ENCODE measurements at places on chromosomes 3 and 15. TPM values are rescaled to one million over a fixed set of nuclear protein-coding genes. Genes with fewer than 3 reads are reported as not detected.

DNA sequence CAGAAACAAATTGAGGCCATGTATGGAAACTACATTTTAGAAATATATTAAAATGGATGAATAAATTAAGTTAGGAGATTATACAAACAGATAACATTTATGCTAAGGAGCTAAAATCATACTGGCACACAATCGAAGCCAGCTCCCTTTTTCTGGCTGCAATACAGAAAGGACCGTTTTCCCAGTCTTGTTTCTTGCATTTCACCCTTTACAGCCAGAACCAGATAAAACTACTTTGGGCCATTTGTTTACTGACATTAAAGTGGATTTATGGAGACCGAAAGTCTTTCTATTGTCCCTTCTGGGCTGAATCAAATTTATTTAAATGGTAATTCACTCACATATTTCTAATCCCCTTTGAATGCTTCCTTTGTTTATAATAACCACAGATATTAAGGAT is 50.1 kb upstream of the CNTN3 start:
- H3K36me3 ChIP-seq, result no peaks in the 10 kb centered on the region
- H3K27me3 ChIP-seq, result no peaks in the 10 kb centered on the region
- DNase-seq, result no peak
- no peak overlapping the region for H3K4me3 ChIP-seq
- H3K27ac ChIP-seq, result no peak overlapping the region
- H3K4me1 ChIP-seq, result no peaks in the 10 kb centered on the region

DNA sequence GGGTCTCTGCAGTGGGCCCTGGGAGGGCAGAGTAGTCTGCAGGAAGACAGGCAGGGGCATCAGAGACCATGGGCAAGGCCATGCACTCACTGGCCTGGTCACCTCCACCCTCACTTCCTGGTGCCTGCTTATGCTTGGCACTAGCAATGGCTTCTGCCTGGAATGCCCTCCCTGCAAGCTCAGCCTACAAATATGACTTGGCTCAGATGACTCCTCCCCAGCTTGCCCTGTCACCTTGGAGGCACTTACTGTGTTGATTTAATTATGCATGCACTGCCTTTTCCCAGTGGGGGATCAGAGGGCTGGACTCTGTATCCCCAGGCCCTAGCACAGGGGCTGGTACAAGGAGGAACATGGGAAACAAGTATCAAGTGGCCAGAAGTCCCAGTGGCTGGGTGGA is 7.8 kb downstream of the C3orf18 start:
- no peaks in the 10 kb centered on the region for H3K4me1 ChIP-seq
- H3K27ac ChIP-seq, result no peak overlapping the region
- no peaks in the 10 kb centered on the region for H3K36me3 ChIP-seq
- DNase-seq, result no peak
- no peaks in the 10 kb centered on the region for H3K27me3 ChIP-seq

Gene KLHL6
- total RNA-seq, result 72.6 TPM

Gene CYP1A2
- not detected for total RNA-seq

DNA sequence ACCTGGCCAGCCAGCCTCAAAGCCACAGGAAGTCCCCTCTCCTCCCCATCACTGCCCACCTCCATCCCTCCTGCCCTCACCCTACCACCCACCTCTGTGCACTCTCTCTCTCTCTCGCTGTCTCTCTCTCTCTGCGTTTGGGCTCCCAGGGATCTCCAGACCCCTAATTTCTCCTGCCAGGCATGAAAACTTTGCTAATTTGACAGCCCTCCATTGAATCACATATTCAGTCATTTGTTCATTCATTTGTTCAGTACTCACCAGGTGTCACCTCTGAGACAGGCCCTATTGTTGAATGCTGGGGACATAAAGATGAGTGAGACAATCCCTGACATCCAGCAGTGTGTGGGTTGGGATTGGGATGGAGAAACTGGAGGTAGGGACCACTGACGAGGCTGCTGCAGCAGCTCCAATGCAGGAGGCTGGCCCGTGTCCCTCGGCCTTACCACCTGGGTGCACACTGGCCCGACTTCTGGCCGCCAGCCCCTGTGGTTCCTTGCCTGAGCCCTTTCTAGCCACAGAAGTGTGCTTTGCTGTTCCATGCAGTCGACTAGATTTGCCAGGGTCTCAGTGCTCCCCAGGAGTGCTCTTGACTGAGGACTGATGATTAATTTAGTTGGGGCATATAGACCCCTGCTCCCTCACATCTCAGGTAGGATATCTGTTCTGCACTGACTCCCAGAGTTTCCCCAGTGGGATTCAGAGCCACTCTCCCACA is 38.6 kb upstream of the TSEN2 start:
- DNase-seq, result no peak
- H3K4me1 ChIP-seq, result no peaks in the 10 kb centered on the region
- no peak overlapping the region for H3K4me3 ChIP-seq

DNA sequence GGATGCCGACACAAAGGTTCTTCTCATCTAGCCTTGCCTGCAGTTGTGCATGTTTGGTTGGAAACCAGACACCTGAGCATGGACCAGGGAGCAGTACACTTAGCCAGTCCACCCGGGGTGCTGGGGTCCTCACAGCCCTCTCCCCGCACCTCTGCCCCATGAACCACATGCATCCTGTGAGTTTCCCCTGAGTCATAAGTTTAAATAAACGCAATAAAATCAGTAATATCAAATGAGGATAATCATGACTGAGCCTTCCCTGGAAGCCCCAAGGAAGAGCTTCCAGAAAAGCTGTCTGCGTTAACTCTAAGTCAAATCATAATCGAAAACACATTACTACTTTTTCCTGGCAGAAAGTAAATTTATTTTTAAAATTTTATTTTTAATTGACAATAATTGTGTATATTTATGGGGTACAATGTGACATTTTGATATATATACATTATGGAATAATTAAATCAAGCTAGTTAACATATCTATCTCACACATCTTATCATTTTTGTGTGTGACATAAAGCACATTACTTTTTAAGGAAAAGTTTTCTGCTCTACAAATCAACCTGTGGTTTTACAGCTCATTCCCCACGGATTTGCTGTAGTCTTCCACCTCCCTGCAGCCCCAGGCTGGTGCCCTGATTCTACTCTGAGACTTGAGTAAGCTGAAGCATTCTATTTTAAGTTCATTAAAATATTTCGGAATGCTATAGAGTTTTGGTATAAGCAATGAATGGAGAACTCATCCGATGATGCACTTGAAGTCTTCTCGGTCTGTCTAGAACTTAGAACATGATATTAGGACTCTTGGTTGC is 166.0 kb upstream of the EIF1B start:
- no peak overlapping the region for H3K27ac ChIP-seq
- DNase-seq, result no peak
- no peak overlapping the region for H3K4me3 ChIP-seq
- H3K4me1 ChIP-seq, result no peaks in the 10 kb centered on the region
- no peaks in the 10 kb centered on the region for H3K36me3 ChIP-seq
- H3K27me3 ChIP-seq, result peaks cover 5% of the 10 kb centered on the region

GRCh38 chr3:78257951-78258530 is 1218.1 kb downstream of the ROBO2 start:
- H3K4me1 ChIP-seq, result no peaks in the 10 kb centered on the region
- no peak overlapping the region for H3K27ac ChIP-seq
- no peaks in the 10 kb centered on the region for H3K27me3 ChIP-seq
- no peak overlapping the region for H3K4me3 ChIP-seq
- DNase-seq, result no peak

- DNase-seq, result no peak
- H3K4me3 ChIP-seq, result no peak overlapping the region
- no peaks in the 10 kb centered on the region for H3K36me3 ChIP-seq
- H3K27ac ChIP-seq, result no peak overlapping the region
- peaks cover 7% of the 10 kb centered on the region for H3K4me1 ChIP-seq
Observed at GRCh38 chr3:186381424-186382216, 19.6 kb upstream of the DGKG start.

DNA sequence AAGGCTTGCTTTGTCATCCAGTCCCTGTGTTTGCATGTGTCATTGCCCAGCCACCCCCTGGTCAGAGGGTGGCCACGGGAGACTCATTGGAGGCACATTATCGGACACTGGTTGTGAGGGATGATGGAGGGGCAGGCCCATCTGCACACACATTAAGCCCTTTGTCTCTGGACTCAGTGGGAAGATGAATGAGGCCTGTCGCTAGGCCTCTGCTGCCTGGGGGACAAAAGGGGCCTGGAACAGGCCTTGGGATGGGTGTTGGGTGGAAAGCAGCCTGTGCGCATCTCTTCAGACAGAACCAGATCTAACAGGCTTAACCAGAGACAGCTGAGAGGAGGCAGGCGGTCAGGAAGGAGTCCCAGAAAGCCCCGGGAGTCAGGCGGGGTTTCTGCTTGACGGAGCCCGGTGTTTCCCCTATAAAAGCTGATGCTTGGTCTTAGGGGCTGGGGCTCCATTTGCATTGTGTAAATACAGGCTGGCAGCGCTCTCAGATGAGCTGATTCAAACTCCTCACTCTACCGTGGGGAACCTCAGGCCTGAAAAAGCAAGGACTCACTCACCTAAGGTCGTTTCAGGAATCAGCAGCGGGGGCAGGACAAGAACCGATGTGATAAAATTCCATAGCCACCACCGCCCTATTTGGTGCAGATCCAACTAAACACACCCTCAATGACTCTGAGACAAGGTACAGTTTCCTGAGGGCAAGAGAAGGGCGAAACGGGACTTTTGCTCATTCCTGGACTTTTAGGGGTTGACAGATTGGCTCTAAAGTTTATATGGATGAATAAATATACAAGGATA is 17.1 kb upstream of the SKIC8 start:
- no peaks in the 10 kb centered on the region for H3K4me1 ChIP-seq
- no peaks in the 10 kb centered on the region for H3K27me3 ChIP-seq
- no peak overlapping the region for H3K27ac ChIP-seq
- no peak for DNase-seq
- H3K4me3 ChIP-seq, result no peak overlapping the region
- H3K36me3 ChIP-seq, result no peaks in the 10 kb centered on the region

DNA sequence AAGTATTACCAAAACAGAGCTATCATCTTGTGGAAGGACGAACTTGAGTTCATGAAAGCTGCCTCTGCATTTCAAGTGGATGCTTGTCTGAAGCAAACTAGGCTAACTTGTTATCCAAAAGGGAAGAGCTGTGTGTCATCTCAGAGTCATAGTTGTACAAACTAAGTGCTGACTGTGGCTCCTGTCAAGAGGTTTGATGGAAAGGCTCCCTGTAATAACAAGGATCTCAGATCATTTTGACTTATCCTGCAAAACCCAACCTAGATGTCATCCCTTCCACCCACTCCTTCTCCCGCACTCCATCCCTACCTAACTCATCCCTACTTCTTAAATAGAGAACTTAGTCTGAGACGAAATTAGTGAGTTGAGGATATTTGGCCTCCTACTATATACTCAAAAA is 110.8 kb downstream of the NR2E3 start:
- no peak overlapping the region for H3K4me3 ChIP-seq
- no peaks in the 10 kb centered on the region for H3K27me3 ChIP-seq
- H3K27ac ChIP-seq, result no peak overlapping the region
- H3K36me3 ChIP-seq, result no peaks in the 10 kb centered on the region
- no peaks in the 10 kb centered on the region for H3K4me1 ChIP-seq
